ENCODE measurements at places on chromosomes 12 and 14.

DNA sequence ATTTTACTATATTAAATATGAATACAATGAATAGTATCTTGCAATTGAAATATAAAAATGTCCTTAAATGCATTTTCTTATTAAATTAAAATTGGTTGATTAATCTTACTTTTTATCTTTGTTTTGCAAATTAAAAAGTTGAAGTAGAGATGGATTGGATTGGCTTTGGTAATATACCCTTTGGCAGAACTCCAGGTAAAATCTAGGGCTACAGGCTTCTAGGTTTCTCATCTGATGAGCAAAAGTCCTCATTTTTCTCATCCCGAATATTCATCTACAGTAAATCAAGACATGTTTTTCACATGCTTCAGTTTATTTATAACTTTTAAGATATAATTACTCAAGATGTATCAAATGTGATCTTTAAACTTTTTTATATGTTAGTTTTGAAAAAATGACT, 2.2 kb downstream of the PTPRR start:
- DNase-seq = no peak

DNA sequence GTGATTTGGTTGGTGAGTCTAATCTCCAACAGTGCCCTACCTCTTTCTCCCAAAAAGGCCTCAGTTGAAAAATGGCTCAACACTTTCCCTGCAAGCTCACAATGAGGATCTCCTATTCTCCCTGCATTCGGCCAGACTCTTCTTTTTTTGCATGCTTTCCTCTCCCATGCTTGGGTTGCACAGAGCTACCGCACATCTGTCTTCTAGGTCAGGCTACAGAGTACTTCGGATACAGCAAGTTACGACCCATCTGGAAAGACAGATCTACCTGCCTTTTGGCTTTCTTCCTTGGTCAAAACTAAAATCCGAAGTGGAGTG, 305 bp upstream of the SLC16A7 start:
- DNase-seq = no peak

GRCh38 chr14:75418850-75419768, 8.7 kb upstream of the JDP2 start:
- no peak for DNase-seq

- DNase-seq = peak; percentile 69
These were observed 1.3 kb downstream of the ARHGEF40 start for GRCh38 chr14:21071225-21072030.

GRCh38 chr12:79921786-79922185, 13.1 kb downstream of the PPP1R12A start:
- no peak for DNase-seq

GRCh38 chr14:45785240-45785639, 532.2 kb upstream of the MIS18BP1 start:
- no peak for DNase-seq

- no peak for DNase-seq
These were observed 163.3 kb upstream of the DIO3 start for GRCh38 chr14:101398011-101398410.

GRCh38 chr12:5586201-5586600, 154.3 kb downstream of the NTF3 start:
- no peak for DNase-seq

DNA sequence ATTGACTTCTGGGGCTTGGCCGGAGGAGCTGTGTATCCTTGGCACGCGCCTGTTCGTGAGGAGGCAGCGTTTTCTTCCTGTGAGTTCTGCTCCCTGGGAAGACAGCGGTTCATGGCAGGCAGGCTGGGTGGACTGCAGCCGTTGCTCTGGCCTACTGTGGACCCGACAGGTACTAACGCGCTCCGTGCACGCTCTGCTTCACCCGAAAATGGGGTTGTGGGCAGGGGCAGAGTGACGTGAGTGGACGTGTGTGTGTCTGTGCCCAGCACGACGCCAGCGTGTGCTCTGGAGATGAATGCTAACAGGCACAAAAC, 179.1 kb downstream of the KIF26A start:
- DNase-seq = no peak

DNA sequence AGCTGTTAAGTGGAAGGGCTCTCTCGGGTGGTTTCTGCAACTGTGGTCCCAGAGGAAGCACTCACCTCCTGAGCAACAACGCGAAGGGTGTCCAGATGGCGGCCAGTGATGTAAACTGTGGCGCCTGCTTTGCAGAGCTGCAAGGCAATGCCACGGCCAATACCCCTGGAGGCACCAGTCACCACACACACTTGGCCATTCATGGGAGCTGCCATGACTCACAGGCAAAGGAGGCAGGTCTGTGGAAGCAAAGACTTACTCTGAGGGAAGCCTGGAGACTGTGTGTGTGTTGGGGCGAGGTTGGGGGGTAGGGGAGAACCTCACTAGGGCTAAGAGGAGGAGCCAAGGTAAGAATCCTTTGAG, 707 bp downstream of the DHRS1 start:
- no peak for DNase-seq

- DNase-seq = no peak
These were observed 50.6 kb downstream of the DRAM1 start for GRCh38 chr12:101927999-101928398.

- DNase-seq = no peak
These were observed 208.7 kb upstream of the DIO3 start for GRCh38 chr14:101352567-101352966.

GRCh38 chr14:99715266-99716000, 31.3 kb downstream of the CYP46A1 start:
- DNase-seq = no peak

GRCh38 chr14:35383569-35384454, 20.7 kb downstream of the NFKBIA start:
- DNase-seq = no peak

- no peak for DNase-seq
These were observed 177.3 kb upstream of the NUDT4 start for GRCh38 chr12:93200291-93200917.

- DNase-seq = no peak
These were observed 281.6 kb upstream of the NPAS3 start for GRCh38 chr14:32657081-32657480.

GRCh38 chr12:45615268-45615667, 114.2 kb upstream of the ARID2 start:
- peak; percentile 67 for DNase-seq

GRCh38 chr12:114562654-114563053, 121.3 kb downstream of the TBX3 start:
- DNase-seq = no peak

DNA sequence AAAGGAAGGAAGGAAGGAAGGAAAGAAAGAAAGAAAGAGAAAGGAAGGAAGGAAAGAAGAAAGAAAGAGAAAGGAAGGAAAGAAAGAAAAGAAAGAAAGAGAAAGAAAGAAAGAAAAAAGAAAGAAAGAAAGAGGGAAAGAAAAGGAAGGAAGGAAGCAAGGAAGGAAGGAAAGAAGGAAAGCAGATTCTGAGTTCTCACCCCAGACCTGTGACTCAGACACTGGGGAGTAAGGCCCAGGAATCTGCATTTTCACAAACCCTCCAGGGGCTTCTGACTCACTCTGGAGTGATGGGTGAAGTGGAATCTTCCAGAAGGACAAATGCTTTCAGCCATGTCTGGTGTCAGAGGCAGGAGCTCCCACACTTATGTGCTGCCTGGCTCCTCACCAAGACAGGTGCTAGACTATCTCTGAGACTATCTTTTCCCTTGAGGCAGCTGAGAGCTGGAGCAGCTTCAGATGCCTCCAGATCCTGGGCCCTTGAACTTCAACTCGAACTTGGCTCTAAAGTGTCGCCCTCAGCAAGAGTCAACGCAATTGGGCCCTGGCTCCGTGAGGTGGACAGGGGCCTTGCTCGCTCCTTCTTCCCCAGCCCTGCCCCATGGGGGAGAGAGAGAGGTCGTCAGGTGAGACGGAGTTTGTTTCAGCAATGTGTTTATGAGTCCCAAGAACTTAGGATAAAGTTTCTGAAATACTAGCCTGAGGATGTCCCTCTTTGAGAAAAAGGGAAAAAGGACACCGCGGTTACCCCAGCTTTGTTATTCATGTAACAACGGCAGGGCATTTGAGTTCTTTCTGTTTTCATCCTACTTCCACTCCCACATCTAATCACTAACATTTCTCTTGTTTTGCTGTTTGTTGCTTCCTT, 19.8 kb upstream of the SCARB1 start:
- no peak for DNase-seq

GRCh38 chr12:45244561-45245343, 28.9 kb downstream of the ANO6 start:
- DNase-seq = no peak

DNA sequence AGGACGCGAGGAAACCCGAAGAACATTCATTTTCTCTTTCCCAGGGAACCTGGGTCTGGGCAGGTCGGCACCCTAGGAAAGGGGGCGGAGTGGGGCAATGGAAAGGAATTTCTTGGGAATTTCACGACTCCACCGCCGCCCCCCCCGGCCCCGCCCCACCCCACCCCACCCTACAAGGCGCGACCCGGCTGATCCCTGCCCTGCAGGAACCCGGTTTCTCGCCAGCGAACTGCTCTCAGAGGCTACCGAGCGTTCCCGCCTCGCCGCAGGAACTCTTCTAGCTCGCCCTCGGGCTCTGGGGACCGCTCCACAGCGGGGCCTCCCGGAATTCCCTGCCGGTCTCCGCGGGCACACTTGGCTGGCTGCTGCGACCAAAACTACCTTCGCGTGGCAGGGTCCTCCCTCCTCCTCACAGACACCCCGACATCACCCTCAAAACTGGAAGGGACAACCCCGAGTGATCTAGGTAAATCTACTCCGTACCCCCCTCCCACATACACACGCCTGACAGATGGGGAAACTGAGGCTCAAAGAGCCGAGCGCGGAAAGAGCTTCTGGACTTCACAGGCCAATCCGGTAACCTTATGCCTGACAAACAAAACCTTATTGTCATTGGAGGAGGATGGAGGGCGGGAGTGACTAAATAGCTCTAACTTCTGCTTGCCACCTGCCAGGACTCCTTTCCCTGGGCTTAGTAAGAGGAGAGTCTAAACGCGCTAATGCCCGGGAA, 785 bp upstream of the ACTN1 start:
- peak; percentile 13 for DNase-seq

DNA sequence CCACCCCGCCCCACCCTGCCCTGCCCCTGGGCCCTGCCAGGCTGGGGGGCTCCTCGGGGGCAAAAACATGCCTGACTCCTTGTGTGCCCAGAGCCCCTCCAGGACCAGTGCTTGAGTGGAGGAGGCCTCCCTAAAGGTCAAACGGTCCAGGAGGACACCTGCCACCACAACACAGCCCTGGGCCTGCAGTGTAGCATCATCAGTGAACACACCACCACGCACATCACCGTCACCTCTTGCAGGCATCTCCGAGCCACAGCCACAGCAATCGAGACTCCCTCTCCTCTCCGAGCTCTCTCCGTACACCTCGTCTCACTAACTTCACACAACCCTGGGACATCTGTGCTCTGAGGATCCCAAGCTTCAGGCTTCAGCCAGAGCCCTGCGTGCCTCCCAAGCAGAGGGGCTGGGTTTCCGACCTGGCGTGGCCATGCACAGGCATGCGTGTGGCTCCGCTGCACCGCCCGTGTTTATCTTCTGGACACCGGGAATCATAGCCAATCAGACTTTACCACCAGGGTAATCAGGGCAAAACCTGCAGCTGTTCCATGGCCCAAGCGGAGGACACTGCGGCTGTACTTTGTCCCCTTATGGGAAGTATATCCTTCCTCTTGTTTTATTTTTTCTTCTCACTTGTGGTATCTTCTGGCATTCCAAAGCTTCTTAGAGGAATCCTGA, 6.2 kb upstream of the DIO3 start:
- DNase-seq = no peak

GRCh38 chr12:56425193-56425592, 24.0 kb downstream of the TIMELESS start:
- DNase-seq = no peak

DNA sequence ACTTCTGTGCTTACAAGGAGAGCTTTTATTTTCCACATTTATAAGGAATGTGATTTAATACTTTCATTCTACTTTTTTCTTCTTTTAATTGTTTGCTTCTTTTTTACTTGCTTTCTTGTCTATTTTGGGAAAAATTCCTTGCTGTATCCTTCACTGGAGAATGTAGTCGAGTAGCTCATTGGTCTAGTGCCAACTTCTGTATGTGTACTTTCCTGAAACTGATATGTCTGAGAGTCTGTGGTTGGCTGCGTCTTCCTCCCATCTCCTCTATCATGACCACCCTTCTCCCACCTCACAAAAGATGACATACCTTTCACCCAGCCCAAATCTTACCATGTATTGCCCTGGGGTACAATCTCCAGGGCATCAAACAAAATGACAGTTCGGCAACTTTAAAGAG, 51.8 kb downstream of the MSRB3 start:
- no peak for DNase-seq

- DNase-seq = no peak
These were observed 13.9 kb upstream of the NUDT4 start for GRCh38 chr12:93363841-93364297.

DNA sequence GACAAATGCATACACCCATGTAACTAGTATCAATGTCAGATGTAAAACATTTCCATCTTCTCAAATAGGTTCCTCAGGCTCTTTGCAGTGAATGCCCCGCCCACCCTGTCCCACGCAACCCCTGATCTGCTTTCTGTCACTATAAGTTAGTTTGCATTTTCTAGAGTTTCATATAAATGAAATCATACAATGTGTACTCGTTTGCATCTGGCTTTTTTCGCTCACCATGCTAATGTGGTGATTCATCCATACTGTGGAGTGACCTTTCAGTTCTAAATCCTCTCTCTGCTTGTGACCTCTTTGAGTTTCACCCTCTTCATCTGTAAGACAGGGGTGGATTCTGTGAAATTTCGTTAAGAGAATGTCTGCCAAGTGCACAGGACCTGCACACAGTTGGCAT, 30.6 kb upstream of the MSI1 start:
- no peak for DNase-seq

GRCh38 chr12:68970951-68971350, 38.0 kb upstream of the CPM start:
- no peak for DNase-seq

DNA sequence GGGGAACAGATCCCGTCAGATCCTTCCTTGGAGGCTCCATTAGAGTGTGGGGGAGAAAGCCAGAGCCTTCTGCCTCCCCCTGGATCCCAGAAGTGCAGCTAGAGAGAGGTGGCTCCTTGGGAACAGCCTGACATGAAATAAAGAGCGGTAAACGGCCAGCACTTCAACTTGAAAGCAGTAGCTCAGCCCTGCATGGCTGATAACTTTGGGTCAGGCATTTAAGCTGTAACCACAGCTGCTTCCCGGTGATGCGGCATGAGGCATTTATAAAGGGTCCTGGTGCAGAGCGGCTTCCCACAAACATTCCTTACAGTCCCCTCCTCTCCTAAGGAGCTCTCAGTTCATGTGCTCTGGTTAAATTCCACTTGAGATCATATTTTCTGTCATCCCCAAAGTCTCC, 960.3 kb downstream of the VRK1 start:
- DNase-seq = no peak

GRCh38 chr12:46456356-46457334, 84.1 kb upstream of the SLC38A2 start:
- DNase-seq = no peak

GRCh38 chr12:75782069-75782581, 249.5 kb downstream of the PHLDA1 start:
- DNase-seq = no peak

- no peak for DNase-seq
These were observed 138.1 kb downstream of the NELL2 start for GRCh38 chr12:44738051-44738450.

GRCh38 chr14:81093651-81094050, 127.1 kb downstream of the GTF2A1 start:
- DNase-seq = no peak

- no peak for DNase-seq
These were observed 199.2 kb downstream of the MSRB3 start for GRCh38 chr12:65477721-65478120.

Measured in NCI-H1092 (cell line).